ENCODE measurements at places on chromosomes 11 and 22.

DNA sequence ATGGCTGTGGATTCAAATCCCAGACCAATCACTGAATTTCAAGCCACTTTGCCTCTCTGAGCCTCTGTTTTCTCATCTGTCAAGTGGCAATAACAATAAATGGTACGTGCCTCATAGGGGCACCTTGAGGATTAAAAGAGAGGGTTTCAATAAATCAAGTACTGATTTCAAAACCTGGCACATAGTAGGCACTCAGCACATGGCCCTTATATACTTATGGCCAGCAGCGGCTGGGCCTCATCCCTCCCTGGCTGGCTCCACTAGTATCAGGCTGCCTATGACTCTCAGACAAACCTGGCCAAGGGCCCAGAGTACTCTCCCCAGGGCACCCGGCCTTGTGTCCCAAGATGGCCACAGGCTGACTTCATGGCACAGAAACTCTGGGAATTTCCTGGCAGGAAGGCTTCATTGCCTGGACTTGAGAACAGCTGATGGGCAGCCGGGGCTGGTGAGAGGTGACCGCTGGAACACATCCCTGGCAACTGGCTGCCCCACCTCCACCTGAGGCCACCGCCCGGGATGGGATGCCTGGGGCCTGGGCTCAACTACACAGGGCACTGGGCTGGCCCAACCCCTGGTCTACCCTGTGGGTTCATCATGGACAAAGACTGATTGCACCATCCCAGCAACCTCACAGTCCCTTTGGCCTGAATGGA is 3.4 kb downstream of the FADS3 start:
- DNase-seq: no peak

GRCh38 chr22:38638216-38638615 is 18.0 kb downstream of the FAM227A start:
- no peak for DNase-seq

- DNase-seq: no peak
Observed at GRCh38 chr11:72743321-72744221, 8.6 kb downstream of the ARAP1 start.

GRCh38 chr11:102499151-102499550 is 31.4 kb downstream of the MMP7 start:
- no peak for DNase-seq

- no peak for DNase-seq
Observed at GRCh38 chr22:35124691-35125219, 58.8 kb downstream of the ISX start.

GRCh38 chr11:66567787-66568123 is 651 bp downstream of the CTSF start:
- DNase-seq: no peak

- DNase-seq: no peak
Observed at GRCh38 chr22:50270666-50271394, 650 bp upstream of the MAPK11 start.

- DNase-seq: no peak
Observed at GRCh38 chr11:324156-324555, 3.5 kb upstream of the IFITM3 start.

DNA sequence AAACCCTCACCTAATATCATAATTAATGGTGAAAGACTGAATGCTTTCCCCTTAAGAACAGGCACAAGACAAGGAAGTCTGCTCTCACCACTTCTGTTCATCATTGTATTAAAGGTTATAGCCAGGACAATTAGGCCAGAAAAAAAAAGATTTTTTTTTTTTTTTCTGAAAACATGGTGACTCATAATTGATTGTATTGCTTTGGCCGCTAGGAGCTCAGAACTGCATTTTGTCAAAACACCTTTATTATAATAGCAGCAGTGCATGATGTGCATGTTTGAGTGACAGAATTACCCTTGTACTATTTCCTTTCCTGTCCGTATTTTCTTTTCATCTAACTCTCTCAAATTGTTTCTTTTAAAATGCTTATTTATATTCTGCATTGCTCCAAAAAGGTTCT is 98.1 kb downstream of the RNF169 start:
- DNase-seq: no peak

GRCh38 chr22:27692243-27692642 is 109.3 kb downstream of the MN1 start:
- no peak for DNase-seq

DNA sequence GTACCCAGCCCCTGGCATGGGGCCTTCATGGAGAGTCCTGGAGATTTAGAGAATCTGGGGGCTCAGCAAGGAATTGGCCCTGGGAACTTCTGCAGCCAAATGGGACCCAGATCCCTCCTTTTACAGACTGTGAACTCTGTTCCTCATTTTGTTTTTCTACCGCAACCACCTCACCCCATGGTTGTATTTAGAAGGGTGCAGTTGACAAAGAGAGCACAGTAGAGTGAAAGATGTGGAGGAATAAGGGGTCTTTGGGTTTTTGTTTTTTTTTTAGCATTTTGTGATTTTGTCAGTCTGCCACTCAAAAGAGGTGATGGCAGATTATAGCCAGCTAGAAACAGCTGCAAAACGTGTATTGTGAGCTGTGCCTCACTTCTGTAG is 1.9 kb downstream of the ZNF74 start:
- no peak for DNase-seq
